Psoas muscle (tissue), 8 donors: ENCODE measurements at places on chromosomes 13 and 19.

DNA sequence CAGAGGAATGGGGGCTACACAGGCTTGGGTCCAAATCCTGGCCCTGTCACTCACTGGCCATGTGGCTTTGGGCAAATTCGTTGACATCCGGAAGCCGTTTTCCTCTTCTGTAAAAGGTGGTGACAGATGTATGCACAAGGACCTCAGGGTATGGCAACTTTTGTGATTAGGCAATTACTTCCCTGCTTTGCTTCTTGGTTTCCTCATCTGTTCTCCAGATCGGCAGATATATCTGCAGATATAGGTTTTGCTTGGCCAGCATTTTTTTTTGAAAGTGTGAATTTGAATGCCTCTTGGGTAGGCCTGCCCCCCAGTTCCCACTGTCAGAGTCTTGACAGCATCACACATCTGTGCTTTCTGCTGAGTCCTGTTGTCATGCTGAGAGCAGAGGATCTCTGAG, 17.7 kb downstream of the TMEM272 start:
- no peak for DNase-seq

GRCh38 chr19:43474986-43475705, 9.7 kb upstream of the LYPD3 start:
- peak; percentile 94 for DNase-seq

GRCh38 chr13:52945348-52945747, 83.3 kb upstream of the OLFM4 start:
- DNase-seq: no peak

DNA sequence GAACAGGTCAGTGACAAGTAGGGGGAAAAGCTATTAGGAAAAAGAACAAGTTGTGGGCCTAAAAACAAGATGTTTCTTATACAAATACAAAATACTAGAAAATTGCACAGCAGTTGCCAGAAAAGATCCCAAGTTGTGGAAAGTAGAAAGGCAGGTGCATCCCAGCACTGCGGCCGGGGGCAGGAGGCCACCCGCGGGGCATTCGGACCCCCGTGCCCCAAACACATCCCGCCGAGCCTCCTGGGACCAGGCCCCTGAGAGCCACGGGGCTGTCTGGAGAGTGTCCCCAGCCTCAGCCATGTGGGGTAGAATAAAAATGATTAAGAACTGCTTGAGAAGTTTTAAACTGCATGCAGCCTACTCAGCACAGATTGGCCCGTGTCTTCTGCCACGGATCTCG, 11.4 kb downstream of the RASA3 start:
- no peak for DNase-seq

GRCh38 chr13:76635232-76636230, 250.7 kb downstream of the KCTD12 start:
- DNase-seq: no peak

GRCh38 chr19:55712804-55713631, 25.2 kb downstream of the NLRP9 start:
- DNase-seq: no peak
